Breast epithelium (tissue), 4 donors: ENCODE measurements at places on chromosomes 16 and 17. TPM values are rescaled to one million over a fixed set of nuclear protein-coding genes. Genes with fewer than 3 reads are reported as not detected.

The TMEM204 gene
- 27.8 TPM for total RNA-seq

The PFN1 gene
- 487 TPM for total RNA-seq

The CDRT15 gene
- not detected for total RNA-seq

The LRRC46 gene
- total RNA-seq: 0.33 TPM

The FAM20A gene
- 6.2 TPM for total RNA-seq

The RPS2 gene
- total RNA-seq: 1,340 TPM

The ZNF423 gene
- 8.0 TPM for total RNA-seq

The RNF43 gene
- total RNA-seq: 8.5 TPM

The ZNF597 gene
- 2.8 TPM for total RNA-seq

The KRTAP4-16 gene
- total RNA-seq: not detected

The KRT32 gene
- not detected for total RNA-seq

The PNPO gene
- 28.3 TPM for total RNA-seq

The SALL1 gene
- total RNA-seq: 0.15 TPM

The SMTNL2 gene
- 1.8 TPM for total RNA-seq

The TUFM gene
- 98.4 TPM for total RNA-seq

The ODAD4 gene
- 0.48 TPM for total RNA-seq

The CD79B gene
- 2.2 TPM for total RNA-seq

The LAT gene
- 4.3 TPM for total RNA-seq

The ADAMTS18 gene
- total RNA-seq: 1.9 TPM

The TMEM231 gene
- 9.8 TPM for total RNA-seq

The GRAPL gene
- total RNA-seq: 0.73 TPM

The LRRC36 gene
- 0.59 TPM for total RNA-seq

The IQCK gene
- 25.9 TPM for total RNA-seq

The SDR42E1 gene
- 11.7 TPM for total RNA-seq

The GPR142 gene
- not detected for total RNA-seq

The RNF157 gene
- total RNA-seq: 7.8 TPM

The NACA2 gene
- total RNA-seq: not detected

The GRB7 gene
- total RNA-seq: 27.9 TPM

The ULK2 gene
- total RNA-seq: 22.1 TPM
